Daoy (cell line): ENCODE measurements at places on chromosomes 2 and 18. TPM values are rescaled to one million over a fixed set of nuclear protein-coding genes. Genes with fewer than 3 reads are reported as not detected.
A peak's percentile ranks its signal among the peaks of the same experiment; 100 is the strongest.

- DNase-seq = no peak
Measured at GRCh38 chr2:217199255-217199630, 339.4 kb upstream of the TNP1 start.

GRCh38 chr2:66581339-66582103 lies 146.6 kb downstream of the MEIS1 start:
- peak; percentile 21 for DNase-seq

- no peak for DNase-seq
Measured at GRCh38 chr18:5452943-5453443, 90.8 kb downstream of the EPB41L3 start.

DNA sequence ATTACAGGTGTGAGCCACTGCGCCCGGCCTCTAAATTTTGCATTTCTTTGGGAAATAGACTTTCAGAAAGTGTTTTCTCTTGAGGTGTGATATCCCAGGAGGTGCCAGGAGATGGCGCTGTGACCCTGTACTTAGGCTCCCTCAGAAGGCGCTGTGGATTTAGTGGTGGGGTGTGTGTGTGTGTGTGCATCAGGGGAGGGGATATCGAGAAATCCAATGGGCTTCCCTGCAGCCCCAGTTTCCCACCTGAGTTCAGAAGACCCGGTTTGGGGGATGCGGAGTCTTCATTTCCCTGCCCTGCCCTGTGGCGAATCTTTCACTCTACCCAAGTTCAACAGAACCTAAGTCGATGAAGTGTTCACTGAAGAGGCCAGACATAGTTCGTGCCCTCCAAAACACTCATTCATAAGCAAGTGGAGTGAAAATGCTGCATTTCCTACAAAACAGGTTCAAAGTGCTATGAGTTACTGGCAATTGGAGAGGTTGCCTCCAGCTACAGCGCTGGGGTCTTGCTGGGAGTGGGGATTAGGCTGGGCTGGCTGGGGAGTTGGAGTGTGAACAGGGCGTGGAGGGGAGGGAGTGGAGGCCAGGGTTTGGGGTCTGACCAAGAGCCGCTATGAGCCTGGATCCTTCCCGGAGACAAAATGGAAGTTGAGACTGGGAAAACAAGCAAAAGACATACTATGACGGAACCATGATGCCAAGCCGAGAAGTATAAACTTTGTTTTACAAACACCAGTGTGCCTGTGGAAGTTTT lies 6.5 kb upstream of the WNT6 start:
- peak; percentile 73 for DNase-seq

DNA sequence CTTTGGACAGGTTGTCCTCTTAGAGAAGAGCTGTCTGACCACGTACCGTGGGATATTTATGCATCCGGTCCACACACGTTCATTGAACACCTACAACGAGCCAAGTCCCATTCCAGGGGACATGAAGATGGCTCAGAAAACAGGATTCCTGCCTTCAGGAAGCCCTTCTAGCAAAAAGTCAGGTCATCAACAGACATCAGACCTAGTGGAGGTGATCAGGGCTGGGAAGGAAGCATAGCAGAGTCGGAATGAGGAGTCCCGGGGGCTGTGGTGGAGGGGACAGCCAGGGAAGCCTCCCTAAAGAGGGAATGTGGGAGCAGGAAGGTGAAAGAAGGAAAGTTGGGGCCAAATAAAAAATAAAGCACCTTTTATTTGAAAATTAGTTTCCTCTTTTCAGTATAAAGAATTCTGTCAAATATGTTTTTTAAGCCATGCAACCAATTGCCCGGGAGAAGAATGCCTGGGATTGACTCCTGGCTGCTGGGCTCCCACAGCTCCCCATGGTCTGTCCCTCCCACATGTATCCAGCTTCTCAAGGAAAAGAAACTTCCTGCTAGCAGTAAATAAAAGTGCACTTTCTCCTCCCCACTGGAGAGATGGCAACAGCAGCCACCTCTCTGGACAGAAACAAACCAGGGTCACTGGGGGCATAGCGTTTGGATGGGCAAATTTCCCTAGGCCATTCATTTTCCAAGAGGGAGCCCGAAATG lies 144.8 kb downstream of the SMAD7 start:
- no peak for DNase-seq

DNA sequence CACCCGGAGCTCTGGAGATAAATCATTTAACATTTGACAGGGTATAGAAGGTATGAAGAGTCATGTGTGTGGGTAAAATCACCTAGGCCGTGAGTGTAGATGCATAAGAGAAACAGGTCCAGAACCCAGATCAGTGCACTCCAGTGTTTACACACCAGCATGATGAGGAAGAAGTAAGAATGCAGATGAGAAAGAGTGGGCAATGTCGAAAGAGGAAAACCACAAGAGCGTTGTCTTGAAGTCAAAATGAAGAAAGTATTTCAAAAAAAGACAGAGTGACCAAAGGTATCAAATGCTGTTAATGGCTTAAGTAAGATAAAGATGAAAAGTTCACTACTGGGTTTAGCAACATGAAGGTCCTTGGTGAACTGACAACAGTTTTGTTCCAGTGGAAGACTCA lies 32.0 kb upstream of the PLB1 start:
- DNase-seq = no peak

DNA sequence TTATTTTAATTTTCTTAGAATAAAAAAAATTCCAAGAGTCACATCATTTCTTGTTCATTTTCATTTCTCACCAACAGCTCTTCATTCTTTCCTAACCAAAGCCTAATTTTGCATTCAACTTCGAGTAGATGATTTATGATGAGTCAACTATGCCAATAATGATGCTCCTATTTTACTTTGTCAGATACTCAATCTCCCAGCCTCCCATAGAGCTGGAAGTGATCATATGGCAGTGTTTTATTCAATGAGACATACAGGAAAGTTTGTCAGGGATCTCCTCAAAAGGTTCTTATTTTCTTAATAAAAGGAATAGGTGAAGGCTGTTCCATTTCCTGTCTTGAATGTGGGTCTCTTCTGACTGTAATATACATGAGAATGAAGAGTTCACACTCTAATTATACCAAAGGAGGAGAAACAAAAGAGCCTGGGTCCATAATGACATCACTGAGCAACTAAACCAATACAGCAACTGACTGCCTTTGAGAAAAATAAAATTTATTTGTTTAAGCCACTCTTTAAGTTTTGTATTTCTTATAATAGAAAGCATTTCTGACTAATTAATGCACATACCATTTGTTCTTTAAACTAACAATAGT lies 231.2 kb upstream of the CYP26B1 start:
- DNase-seq = no peak

GRCh38 chr18:36634573-36635216 lies 194.1 kb downstream of the TPGS2 start:
- DNase-seq = no peak

- peak; percentile 36 for DNase-seq
Measured at GRCh38 chr2:188475945-188476344, 184.3 kb downstream of the GULP1 start.

DNA sequence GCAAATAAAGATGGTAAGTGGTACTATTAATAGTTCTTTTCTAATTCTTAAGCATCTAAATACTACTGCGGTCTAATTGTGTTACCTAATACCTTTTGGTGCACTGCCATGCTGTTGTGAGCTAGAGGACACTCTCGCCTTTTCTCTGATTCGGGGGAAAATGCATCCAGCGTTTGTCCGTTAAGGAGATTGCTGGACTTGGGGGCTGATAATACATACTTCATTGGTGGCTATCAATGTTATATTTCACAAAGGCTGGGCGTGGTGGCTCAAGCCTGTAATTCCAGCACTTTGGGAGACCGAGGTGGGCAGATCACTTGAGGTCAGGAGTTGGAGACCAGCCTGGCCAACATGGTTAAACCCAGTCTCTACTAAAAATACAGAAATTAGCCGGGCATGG lies 141.7 kb upstream of the TWIST2 start:
- DNase-seq = no peak

- no peak for DNase-seq
Measured at GRCh38 chr2:162711832-162712540, 126.6 kb downstream of the KCNH7 start.

UGT1A9 gene
- 0.24 and 1.0 TPM in 2 replicates for total RNA-seq

DNA sequence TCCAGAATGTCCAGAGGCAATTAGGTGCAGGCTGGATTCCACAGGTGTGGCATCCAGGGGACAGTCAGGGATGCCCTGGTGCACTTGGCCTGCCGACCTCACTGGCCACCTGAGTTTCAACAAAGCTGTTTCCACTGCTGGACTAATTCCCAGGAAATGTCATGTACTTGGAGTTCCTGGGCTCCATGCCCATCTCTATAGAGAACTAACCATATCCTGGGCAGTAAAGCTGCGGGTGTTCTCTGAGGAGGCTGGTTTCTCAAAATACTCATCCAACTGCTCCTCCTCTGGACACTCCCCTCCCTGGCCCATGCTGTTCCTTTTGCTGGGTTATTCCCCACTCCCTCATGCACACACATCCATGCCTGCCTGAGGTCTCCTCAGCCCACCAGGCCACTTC lies 161.9 kb upstream of the SKOR2 start:
- DNase-seq = peak; percentile 51

DNA sequence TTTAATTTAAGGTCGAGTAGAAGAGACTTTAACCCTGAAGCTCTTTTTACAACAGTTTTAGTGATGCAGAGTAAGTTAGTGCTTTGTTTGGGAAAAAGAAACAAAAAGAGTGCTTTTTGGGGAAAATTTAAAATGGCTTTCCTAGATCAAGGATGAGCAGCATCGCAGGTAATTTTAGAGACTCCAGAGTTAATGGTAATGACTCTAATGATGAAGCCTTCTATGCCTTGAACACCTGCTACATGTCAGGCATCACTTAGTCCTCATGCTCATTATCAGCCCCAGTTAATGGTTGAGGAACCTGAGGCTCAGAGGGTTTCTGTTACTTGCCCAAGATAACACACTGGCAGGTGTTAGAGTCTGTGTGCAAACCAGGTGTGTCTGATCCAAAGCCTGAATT lies 167.8 kb downstream of the ACOXL start:
- DNase-seq = no peak

RGPD3 gene
- 0.06 and 0.80 TPM in 2 replicates for total RNA-seq

DNA sequence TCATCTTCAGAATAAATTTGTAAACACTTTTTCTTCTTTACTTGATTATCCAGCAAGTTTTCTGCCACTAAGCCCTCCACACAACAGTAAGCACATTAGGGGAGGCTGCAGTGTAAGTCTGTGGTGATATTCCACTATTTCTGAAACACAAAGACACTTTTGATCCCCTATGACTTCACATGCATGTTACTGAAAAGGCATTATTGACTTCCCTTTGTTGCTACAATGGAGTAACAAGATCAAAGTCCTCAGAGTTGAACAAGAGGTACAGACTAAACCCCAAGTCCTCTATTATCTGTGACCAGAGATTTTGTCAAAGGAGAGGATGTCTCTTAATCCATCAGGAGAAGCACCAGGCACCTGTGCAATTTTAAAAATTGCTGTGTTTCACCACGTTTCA lies 157.9 kb downstream of the CD226 start:
- DNase-seq = no peak

GRCh38 chr2:62409442-62409841 lies 96.6 kb downstream of the TMEM17 start:
- no peak for DNase-seq

- DNase-seq = no peak
Measured at GRCh38 chr2:178531168-178531567, 50.9 kb downstream of the PLEKHA3 start.

UCN gene
- total RNA-seq = 0.11 TPM in 1 of 2 replicates, not detected in the other

DNA sequence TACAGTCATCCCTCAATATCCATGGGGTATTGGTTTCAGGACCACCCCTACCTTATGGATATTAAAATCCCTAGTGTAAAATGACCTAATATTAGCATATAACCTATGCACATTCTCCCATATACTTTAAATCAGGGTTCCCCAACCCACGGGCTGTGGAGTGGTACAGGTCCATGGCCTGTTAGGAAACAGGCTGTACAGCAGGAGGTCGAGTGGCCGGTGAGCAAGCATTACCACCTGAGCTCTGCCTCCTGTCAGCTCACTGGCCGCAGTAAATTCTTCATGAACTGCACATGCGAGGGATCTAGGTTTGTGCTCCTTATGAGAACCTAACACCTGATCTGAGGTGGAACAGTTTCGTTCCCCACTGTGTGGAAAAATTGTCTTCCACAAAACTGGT lies 73.8 kb downstream of the RIF1 start:
- no peak for DNase-seq

DNA sequence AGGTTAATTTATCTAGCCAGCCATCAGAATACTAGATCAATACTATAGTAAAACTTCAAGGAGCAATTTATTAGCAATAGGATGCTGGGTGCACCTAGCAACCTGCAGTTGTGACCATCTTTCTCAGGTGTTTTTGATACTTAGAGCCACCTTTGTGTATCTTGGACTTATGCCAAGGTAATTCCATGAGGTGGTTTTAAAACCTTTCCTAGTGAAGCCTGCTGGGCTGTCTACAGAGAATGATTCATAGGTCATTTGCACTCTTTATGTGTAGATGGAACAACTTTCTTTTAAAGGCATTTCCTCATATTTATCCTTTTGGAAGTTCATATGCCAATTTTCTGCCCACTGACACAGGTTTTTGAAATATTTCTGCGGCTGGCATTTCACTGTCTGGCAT lies 1030.1 kb upstream of the POU3F3 start:
- DNase-seq = no peak

B3GNT7 gene
- total RNA-seq = 0.63 and 1.1 TPM in 2 replicates

SATB2 gene
- total RNA-seq = 8.2 and 11.5 TPM in 2 replicates

UGT1A8 gene
- total RNA-seq = 15.1 and 15.4 TPM in 2 replicates

TEKT4 gene
- not detected in 2 replicates for total RNA-seq

DNA sequence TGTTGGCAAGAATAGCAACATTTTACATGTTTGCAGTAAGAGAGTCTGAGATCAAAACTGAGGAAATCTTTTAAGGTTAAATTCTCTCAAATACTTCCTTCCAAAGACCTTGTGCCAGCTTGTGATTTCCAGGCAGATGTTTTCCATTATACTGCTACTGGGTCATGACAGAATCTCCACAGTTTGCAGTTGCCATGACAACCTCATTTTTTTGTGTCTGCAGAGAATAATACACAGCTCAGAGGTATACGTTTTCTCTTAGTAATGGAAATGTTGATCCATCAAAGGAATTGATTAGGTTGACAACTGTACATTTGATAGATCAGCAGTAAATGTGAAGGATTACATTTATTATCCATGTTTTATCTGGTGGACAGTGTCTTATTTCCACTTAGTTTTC lies 29.1 kb upstream of the CSRNP3 start:
- DNase-seq = no peak

DNA sequence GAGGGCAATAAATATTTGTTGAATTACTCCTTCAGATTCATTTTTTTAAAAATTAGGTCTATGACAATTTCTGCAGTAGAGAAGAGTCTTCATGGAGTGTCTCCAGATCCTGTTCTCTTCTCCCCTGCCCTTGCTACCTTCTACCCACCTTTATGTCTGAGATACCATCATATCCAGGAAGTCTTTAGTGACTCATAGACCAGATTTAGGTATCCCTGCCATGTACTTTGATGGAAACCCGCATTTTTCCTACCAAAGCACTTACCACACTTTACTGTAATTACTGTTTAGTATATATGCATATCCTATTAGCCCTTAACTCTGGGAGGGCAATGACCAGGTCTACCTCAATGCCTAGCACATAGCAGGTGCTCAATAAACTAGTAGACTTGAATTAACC lies 11.6 kb downstream of the ZNF397 start:
- DNase-seq = no peak

DNA sequence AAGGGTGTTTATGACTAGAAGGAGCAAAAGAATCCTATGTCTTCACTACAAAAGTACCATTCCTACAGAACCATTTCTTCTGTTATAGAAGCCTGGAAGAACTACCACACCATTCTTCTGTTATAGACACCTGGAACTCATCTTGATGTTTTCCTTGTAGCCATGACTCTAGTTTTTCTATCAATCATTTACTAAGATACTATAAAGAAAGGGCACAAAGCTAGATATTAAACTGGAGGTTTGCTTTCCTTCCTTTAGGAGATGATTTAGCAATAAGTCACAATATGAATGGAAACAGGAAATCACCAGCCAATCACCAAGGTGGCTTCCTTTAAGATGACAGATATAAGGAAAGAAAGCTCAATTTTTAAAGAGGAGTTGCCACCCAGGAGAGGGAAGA lies 100.3 kb upstream of the NEUROD1 start:
- DNase-seq = no peak
